Activated CD4-positive, alpha-beta T cell treated with anti-CD3 and anti-CD28 coated beads, Interleukin-2, amount 50 U/mL, for 4 hours (primary cell): ENCODE measurements at places on chromosomes 13 and 19.

DNA sequence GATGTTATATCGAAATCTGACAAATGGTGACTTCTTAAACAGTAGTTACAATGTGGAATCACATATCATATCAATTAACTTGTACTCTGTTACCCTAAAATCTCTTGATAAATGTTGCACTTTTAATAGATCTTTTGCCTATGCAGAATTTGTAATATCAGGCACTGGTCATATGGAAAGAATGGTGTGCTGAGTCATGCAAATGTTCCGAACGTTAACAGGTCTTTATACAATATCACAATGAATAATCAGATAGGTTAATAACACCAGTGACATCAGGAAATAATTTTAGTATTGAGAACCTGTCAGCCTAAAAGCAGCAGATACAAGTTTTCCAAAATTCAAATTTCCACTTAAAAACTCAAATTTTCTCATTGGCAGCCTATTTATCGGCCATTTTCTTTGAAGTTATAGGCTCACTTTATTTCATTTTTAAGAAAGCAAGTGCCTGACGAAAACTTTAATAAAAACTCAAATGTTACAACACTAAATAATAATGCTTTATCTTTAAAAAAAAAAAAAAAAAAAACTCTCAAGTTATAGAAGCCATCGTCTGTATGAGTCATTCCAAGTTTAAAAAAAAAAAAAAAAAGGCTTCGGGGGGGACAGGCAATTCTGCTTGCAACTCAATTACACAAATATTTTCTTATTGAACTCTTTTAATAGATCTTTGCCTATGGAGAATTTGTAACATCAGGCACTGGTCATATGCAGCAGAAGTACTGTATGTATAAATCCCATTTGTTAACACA is 180.9 kb downstream of the DIAPH3 start:
- no peak for DNase-seq

DNA sequence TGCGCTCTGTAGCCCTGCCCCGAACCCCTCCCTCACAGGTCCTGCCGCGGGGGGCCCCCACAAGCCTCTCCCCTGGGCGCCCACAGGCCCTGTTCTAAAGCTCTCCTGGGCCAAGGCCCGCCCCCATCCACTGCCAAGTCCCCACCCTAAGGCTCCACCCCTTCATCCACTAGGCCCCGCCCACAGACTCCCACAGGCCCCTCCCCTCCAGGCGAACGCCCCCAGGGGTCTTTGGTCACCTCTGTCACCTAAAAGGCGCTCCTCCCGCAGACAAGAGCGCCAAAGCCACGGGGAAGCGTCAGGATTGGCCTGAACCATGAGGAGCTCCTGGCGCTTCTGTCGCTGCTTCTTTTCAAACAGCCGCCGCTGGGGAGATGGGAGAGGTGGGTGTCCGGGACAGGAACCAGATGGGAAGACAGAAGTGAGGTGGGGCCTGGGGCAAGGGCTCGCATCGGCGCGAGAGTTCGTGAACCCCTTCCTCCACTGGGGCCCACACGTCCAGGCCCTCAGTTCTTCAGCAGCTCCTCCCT is 2.3 kb downstream of the TULP2 start:
- DNase-seq = no peak

DNA sequence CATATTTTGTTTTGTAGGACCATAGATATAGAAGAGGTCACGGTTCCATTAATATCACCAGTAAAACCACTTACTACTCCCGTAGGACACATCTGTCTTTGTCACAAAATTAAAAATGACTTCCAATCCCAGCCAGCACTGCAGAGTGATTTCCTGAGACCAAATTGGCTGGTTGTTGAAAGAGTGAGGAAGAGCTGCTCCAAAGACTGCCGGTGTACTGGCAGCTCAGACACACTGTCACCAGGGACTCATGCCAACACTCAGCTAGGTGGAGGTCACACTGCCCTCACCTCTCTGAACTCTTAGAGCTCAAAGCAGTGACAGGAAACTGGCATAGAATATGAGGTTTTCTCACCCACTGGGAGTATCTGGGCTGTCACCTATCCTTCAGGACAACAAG is 52.1 kb downstream of the FLT1 start:
- DNase-seq = no peak

DNA sequence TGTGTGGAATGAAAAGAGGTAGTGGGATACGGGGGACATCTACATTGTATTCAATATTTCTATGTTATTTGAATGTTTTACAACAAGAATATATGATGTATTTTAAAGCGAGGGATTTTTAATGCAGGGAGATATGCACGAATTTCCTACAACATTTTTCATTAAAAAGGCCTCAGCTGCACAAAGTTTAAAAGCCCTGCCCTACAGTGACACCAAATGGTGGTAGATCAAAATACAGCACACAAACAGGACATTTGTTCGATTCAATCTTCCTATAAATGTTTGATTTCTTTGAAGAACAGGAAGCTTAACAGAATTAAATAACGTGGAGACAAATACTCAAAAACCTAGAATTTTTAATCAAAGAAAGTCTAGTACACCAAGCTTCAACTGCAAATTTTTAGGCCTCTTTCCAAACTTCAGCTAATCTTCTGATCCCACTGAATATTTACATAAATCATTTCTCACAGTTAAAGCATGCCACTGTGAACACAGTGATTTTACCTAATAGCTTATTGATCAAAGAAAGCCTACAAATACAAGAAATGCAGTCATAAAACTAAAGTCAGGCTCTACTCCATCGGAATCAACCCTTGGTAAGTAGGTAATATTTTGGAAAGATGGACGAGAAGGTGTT is 257.2 kb downstream of the DIAPH3 start:
- DNase-seq = no peak

DNA sequence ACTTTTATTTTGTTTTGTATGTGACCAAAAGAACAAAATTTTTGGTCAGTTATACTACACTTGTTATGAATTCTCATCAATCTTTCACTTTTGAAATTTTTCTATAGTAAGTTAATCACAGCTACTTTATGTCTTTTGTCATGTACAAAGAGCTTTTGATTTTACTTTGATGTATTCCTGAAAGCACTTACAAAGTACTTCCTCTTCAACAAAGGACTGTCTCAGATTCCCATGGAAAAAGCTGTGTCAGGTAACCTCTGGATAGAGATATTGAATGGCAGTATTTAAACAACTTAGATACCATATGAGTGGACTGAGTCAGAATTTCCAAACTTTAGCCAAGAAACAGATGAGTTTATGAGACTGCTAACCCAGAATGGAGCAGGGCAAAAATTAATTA is 689.3 kb upstream of the ATXN8OS start:
- DNase-seq = no peak

DNA sequence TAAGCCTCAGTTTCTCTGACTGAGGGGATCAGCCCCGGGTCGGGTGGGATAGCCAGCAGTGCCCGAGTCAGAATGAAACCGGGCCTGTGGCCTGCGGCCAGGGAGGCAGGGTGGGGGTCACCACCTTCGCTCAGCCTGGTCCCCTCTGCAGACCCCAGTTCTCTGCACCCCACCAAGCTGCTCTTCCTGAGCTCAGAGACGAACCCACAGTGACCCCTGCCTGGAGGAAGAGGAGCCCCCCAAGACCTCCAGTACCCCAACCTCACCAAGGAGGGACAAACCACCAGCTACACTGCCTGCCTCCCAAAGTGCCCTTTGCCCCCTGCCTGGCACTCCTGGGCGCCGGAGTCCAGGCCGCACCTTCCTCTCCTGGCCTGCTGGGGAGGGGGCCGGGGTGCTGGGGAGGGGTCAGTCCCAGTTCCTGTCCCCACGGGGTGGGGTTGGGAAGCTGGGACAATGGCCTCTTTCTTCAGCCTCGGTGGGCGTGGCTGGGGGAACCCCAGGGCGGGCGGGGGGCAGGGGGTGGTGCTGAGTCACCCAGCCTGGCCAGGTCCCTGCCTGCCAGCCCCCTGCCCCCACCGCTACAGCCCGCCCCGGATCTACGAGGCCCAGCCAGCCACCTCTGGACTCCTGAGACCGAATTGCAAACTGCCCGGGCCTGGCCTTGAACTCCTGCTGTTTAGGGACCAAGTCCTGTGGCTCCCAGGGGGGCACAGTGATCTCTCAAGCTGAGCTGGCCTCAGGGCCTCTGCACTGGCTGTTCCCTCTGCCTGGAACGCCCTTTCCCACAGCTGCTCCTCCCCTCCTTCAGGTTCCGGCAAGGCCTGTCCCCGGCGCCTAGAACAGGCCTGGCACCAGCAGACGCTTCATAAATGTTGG is 14.3 kb downstream of the ZBTB7A start:
- DNase-seq = no peak

DNA sequence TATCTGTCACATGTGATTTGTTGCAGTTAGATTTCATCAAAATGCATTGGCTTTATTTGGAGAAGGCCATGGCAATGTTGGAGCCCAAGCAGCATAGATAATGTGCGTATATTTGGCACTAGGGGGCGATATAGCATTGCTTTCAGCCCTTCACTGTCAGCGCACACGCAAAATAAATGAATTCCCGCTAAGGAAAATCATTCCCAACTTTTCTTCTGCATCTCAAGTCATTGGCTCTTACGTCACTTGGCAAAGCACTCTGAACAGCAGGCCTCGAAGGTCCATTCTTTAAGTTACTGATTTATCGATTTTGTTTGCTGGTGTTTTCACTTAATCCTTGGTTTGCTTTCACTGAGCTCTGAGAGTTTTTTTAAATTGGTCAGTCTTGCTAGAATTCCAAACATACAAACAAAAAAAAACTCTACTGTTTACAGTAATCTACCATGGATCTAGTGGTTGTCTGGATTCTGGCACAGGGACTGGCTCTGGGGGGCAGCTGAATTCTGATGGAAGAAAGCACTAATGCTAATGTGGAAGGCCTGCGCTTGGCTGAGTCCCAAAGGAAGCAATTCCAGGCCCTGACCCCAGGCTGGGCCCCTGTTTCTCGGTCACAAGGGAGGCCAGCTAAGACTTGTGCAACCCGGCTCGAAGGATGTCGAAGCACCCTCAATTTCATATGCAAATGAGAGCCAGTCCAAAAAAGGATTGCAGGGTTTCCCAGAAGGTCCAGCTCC is 97.7 kb upstream of the IPO5 start:
- no peak for DNase-seq

GRCh38 chr13:34201050-34201913 is 383.3 kb downstream of the RFC3 start:
- DNase-seq = no peak

- no peak for DNase-seq
These were observed 155.0 kb downstream of the CYSLTR2 start for GRCh38 chr13:48808683-48809082.

GRCh38 chr19:42426643-42427042 is 545 bp downstream of the LIPE start:
- DNase-seq = no peak

DNA sequence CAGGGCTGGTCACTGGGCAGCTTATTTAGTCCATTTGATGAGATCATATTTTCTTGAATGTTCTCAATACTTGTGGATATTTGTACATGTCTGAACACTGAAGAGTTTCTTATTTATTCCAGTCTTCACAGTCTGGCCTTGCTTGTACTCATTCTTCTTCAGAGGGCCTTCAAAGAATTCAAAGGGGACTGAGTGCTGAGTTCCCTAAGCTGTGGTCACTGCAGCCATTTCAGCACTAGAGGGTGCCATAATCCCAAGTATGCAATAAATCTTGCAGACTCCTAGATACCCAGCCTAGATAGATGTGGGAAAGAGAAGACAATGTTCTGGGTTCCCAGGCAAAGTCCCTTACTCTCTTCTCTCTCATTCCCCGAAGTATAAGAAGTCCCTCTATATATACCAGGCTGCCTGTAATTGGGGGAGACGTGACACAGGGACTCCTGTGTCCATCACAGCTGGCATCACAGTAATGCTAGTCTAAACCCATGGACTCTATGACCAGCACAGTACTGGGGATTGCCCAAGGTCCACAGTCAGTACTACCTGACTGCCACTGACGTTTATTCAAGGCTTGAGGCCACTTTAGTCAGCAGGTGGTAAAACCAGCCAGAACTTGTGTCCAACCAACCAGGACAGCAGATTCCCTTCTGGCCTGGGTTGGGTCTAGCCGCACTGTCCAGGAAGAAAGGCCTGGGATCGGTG is 8.9 kb upstream of the VN1R1 start:
- no peak for DNase-seq

DNA sequence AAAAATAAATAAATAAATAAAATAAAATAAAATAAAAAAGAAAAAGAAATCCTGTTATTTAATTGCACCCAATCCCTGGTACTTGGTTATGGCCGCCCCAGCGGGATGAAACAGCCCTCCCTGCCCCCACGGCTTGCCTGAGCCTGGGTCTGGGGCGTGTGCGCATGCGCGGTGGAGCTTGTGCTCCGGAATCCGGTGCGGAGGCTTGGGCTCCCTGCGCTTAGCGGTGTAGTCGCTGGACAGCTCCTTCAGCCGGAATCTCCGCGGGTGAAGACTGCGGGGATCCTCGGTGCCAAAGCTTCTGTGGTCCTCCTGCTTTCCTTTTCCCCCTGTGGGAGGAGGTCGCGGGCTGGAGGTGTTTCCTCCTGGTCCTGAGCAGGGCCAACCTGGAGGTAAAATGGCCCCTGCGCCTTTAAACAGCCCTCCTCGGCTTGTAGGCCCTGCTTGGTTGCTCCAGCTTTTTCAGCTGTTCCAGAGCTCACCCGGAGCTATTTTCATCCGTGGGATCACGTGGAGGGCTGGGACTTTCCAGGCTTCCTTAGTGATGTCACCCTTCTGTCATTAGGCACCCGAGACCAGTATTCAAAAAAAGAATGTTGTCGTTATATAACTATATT is at the start of gene PLA2G4C:
Gene PLA2G4C, minus strand, starts transcription at position 468 of the 617 bp plus-strand sequence. CDS start 4,288 bp downstream, outside the sequence.
- peak; percentile 75 for DNase-seq

DNA sequence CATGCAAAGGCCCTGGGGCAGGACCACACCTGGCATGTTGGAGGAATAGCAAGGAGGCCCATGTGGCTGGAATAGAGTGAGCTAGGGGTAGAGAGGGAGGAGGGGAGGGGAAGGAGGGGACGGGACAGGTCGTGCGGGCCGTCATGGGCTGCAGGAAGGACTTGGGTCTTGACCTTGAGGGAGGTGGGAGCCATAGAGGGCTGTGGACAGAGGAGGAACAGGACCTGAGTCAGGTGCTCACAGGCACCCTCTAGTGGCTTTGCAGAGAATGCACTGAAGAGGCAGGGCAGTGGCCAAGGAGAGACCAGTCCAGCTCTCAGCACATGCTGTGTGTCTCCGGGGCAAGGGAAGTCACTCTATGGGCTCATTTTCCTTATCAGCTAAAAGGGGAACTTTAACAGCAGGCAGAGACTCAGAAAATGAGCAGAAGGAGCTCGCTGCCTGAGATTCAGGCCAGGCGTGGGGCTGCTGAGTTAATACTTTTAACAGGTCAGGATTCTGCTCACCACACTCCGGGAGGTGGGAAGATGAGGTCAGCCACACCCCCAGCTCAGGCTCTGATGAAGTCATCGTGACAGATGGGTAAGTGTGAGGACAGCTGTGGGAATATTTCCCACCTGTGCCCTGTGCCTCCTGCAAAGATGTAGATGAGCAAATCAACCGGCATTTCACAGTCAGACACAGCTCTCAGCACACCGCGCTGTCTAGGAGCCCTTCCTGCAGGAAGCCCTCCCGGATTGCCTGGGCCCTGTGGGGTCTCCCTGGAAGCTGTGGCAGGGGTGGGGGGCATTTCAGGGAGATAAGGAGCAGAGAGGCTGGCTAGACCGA is 6.0 kb upstream of the TNFAIP8L1 start:
- peak; percentile 28 for DNase-seq
